ENCODE measurements at places on chromosomes 1 and 21. TPM values are rescaled to one million over a fixed set of nuclear protein-coding genes. Genes with fewer than 3 reads are reported as not detected.

The ARHGEF10L gene
- total RNA-seq: 28.0 TPM

DNA sequence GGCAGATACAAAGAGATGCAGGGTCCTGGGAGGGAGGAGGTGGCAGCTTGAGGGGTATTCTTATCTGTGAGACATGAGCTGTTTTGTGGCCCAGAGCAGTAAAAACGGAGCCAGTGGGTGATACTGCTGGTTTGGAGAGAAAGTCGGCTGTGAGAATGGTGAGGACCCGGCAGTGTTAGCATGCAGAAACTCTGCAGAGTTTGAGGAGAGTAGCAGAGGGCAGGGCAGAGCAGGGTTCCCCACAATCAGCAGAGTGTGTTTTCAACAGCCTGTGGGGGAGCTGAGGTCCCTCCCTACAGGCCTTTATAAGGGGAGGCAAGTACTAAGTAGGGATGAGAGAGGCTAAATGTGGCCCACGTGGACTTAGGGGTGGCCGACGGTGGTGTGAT is 423 bp downstream of the SLAMF8 start:
- peaks cover 13% of the 10 kb centered on the region for H3K4me1 ChIP-seq
- no peak overlapping the region for H3K4me3 ChIP-seq
- H3K27ac ChIP-seq: no peak overlapping the region
- no peak for DNase-seq

GRCh38 chr1:31203215-31203614 is 36.5 kb downstream of the NKAIN1 start:
- no peaks in the 10 kb centered on the region for H3K36me3 ChIP-seq
- no peak overlapping the region for H3K27ac ChIP-seq
- peaks cover 1% of the 10 kb centered on the region for H3K4me1 ChIP-seq
- H3K4me3 ChIP-seq: no peak overlapping the region
- H3K27me3 ChIP-seq: no peaks in the 10 kb centered on the region

GRCh38 chr21:26810676-26811415 is 34.4 kb downstream of the ADAMTS1 start:
- no peak for DNase-seq
- H3K36me3 ChIP-seq: no peaks in the 10 kb centered on the region
- H3K4me1 ChIP-seq: peaks cover 12% of the 10 kb centered on the region
- H3K27me3 ChIP-seq: no peaks in the 10 kb centered on the region

DNA sequence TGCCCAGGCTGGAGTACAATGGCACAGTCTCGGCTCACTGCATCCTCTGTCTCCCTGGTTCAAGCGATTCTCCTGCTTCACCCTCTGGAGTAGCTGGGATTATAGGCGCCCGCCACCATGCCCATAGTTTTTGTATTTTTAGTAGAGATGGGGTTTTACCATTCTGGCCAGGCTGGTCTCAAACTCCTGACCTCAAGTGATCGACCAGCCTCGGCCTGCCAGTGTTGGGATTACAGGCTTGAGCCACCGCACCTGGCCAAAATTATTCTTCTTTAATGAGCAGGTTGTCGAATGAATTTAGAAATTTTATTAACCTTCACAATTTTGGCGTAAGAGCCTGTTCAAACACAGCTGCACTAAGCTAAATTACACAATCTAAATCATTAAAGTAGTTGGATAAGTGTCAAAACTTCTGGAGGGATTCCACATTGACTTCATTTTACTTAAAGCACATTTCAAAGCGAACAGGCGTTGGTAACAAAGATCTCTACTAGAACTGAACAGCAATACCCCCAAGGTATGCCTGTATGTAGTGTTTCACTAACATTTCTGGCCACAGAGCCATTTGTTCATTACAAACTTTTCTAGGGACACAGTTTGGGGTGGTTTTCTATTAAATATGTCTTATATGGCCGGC is 5.2 kb upstream of the CTH start:
- H3K36me3 ChIP-seq: no peaks in the 10 kb centered on the region
- peaks cover 3% of the 10 kb centered on the region for H3K27me3 ChIP-seq
- DNase-seq: no peak

DNA sequence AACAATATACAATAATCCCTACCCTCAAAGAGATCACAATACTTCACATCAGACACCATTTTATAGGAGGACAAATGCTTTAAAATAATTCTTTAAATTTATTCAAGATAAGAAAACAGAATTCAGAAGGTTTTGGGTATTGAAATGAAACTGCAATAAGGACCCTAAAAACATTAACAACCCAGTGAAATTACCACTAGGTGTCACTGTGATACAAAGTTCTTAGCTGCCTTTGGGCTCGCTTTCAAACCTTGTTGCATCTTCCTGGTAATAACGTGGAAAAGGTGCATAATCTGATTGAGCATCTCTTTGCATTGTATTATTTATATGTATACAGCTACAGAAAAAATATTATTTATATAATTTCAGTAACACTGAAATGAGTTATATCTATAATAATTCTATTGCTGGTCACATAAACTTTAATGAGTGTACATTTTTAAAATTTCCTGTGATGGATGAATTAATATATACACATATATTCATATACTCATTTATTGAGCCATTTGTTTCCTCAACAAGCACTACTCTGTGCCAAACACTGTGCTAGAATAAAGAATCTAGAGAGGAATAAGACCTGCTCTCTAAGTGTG is 185.2 kb downstream of the FAF1 start:
- no peak overlapping the region for H3K4me3 ChIP-seq
- no peak overlapping the region for H3K27ac ChIP-seq

DNA sequence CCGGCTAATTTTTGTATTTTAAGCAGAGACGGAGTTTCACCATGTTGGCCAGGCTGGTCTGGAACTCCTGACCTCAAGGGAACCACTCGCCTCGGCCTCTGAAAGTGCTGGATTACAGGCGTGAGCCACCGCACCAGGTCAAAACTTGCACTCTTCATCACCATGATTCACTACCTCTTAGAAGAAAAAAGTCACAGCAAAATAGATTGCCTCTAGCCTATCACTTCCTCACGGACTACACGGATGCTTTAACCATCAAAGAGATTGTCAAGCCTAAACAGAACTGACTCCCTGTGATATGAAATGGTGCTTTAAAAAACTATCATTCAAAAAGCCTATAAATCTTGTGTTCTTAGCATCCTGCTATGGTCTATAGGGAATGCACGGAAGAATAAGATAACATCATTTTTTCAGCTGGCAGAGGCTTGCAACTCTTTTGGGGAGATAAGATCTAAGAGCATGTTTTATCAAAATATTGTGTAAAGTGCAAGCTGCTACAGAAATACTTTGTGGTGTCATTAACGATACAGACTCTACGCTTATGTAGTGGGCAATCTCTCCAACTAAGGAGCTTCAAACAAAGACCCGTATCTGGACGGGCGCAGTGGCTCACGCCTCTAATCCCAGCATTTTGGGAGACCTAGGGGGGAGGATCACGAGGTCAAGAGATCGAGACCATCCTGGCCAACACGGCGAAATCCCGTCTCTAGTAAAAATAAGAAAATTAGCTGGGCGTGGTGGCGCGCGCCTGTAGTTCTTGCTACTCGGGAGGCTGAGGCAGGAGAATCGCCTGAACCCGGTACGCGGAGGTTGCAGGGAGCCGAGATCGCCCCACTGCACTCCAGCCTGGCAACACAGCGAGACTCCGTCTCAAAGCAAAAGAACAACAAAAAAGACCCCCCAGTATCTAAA is 966 bp downstream of the TFB2M start:
- H3K36me3 ChIP-seq: peaks cover 3% of the 10 kb centered on the region
- no peaks in the 10 kb centered on the region for H3K27me3 ChIP-seq

- H3K4me3 ChIP-seq: no peak overlapping the region
- no peak overlapping the region for H3K27ac ChIP-seq
- peaks cover 41% of the 10 kb centered on the region for H3K4me1 ChIP-seq
- H3K27me3 ChIP-seq: no peaks in the 10 kb centered on the region
- H3K36me3 ChIP-seq: no peaks in the 10 kb centered on the region
- DNase-seq: peak; percentile 45
Observed at GRCh38 chr1:43565600-43566360, 35.1 kb downstream of the PTPRF start.

All from progenitor cell of endocrine pancreas (in vitro differentiated cells).